ENCODE measurements at places on chromosomes 1 and 21.
A peak's percentile ranks its signal among the peaks of the same experiment; 100 is the strongest.

DNA sequence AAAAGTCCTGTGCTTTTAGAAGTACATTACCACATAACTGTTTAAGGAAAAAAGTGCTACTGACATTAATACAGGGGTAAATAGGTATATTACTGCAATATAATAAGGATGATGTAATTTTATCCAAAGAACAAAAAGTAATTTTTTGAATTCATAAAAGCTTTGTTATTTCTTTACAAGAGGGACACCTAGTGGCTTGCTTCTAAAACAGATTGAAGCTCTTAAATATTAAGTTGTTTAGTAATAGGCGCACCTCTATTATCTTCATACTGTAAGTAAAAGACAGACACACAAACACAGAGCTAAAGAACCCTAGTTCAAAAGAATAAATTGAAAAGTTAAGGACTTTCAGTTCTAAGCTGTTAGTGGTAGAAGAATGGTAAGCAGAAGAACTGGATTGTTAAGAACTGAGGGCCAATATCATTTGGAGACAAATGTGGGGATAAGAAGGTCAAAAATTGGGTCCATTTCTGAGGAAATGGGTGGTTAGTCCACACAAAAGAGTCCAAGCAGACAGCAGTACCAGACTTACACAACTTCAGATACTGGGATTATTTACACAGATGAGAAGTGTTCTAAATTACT lies 15.4 kb downstream of the ZNHIT6 start:
- peak; percentile 20 for DNase-seq

GRCh38 chr1:42998386-42998785 lies 39.7 kb upstream of the SLC2A1 start:
- no peak for DNase-seq

GRCh38 chr1:192654591-192655251 lies 18.8 kb downstream of the RGS13 start:
- no peak for DNase-seq

DNA sequence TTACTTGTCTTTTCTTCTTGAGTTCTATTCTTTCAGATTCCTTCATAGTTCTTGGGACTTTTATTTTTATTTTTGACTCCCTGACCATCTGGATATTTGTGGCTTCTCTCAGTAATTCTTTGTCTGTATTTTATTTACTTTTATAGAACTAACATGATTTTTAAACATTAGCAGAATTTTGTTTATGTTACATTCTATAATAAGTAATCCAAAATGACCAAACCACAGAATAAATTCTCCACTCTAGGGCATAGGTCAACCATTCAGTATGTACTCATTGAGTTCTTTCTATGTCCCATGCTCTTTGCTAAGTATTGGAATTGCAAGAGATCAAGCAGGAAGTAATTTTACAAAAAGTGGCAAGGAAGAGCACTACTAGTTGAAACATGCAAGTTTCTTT lies 969.0 kb downstream of the TTLL7 start:
- no peak for DNase-seq

GRCh38 chr1:25971066-25971810 lies 26.6 kb downstream of the PAFAH2 start:
- peak; percentile 74 for DNase-seq

Measured in small intestine (tissue), 16 donors.